ENCODE measurements at places on chromosomes 12 and 14.

GRCh38 chr12:5710260-5710878 is 234.7 kb downstream of the ANO2 start:
- no peak for DNase-seq

DNA sequence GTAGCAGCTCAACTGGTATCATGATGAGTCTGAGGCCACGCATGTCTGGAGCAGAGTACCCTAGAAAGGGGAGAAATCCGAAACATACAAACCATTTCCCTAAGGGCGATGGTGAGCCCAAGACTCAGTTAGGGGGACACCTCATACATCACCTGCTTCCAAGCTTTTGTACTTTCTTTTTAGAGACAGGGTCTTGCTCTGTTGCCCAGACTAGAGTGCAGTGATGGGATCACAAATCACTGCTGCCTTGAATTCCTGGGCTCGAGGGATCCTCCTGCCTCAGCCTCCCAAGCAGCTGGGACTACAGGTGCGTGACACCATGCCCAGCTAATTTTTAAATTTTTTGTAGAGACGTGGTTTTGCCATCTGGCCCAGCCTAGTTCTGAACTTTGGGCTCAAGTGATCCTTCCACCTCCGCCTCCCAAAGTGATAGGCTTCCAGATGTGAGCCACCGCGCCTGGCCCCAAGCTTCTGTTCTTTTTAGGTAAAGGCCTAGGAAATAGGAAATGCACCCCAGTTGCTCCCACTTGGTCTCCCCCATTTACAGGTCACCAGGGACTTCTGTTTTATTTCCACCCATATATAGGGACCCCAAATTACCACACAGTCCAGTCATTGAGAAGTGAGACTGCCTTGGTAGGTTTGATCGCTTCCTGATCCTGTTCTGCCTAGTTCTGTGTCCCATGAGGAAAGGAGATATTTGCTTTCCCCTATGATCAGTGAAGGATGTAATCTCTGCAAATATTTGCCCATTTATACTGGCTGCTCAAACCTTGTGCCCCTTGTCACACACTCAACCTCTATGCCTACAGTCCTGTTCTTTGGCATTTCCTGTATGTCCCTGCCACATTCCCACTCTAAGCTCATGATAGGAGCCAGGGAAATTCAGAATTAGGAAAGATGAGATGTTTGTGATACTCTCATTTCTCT is at the start of gene APOF:
APOF (minus strand) TSS at position 728 of the 930 bp plus-strand sequence; CDS start at position 616, 112 bp downstream.
- no peak for DNase-seq

DNA sequence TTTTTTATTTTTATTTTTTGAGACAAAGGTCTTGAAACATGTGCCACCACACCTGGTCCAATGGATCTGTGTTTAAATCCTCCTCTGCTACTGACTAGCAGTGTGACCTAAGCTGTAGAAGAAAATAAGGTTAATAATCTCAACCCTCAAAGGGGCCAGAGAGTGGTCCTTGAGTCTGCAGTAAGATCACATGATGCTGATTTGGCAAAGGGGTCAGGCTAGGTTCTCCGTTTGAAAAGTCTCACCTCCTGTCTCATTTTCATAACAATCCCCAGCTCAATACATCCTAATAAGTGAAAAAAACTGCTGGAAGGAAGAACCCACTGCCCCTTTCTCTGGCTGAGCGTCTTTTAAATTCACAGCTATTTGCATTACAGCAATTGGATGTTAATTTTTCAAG is 8.0 kb upstream of the TEP1 start:
- no peak for DNase-seq

- no peak for DNase-seq
Observed at GRCh38 chr14:20143911-20144310, 5.3 kb downstream of the OR4N5 start.

- no peak for DNase-seq
Observed at GRCh38 chr14:73250781-73251500, 13.6 kb downstream of the PAPLN start.

DNA sequence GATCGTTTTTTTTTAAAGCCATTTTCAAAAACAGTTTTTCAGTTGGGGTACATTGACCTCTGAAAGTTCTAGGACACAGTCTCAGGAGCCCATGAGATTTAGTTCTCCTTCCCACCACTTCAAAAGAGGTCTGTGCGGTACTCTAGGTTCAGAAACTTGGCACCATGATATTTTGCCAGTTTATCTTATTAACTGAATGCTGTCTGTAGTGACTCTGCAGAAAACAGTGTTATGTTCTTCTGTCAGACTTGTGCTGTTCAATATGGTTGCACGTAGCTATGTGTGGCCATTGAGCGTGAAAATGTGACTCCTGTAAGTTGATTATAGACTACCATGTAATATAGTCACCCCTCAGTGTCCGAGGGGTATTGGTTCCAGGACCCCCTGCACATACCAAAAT is 35.9 kb downstream of the CRADD start:
- DNase-seq: no peak

DNA sequence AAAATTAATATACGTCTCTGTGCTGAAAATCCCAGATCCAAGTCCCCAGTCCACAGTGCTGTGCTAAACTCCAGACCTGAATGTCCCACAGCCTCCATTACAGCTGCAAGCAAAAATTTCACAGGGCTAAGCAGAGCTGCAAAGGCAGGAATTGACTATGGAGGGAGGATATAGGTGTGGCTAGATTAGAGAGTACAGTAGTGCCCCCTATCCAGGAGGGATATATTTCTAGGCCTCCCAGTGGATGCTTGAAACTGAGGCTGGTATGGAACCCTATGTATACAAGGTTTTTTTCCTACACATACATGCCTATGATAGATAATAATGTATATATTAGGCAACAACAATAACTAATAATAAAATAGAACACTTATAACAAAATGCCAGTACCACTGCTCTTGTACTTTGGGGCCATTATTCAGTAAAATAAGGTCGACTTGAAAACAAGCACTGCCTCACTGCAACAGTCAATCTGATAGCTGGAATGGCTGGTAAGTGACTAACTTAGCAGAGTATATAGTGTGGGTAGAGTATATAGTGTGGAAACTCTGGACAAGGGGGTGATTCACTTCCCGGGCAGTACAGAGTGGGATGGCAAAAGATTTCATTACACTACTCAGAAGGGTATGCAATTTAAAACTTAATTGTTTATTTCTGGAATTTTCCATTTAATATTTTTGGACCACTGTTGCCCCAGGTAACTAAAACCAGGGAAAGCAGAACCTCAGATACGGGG is 82.7 kb downstream of the C14orf132 start:
- no peak for DNase-seq

DNA sequence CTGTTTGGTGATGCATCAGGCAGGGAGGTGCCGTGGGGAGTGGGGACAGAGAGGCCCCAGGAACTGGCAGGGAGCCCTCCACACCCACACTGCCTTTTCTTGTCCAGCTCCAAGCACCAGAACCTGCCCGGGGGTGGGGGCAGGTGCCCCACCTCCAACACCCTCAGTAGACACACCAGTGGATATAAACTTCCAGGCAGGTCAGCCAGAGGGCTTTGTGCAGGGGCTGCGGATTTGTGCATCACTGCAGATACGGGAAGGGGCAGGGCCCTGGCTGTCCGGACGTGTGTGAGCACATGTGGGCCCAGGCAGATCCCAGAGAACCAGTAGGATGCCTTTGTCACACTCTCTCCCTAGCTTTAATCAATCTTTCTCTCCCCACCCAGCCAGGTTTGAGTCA is 1.3 kb upstream of the TGM1 start:
- no peak for DNase-seq

- DNase-seq: no peak
Observed at GRCh38 chr14:24243336-24243836, 963 bp upstream of the TINF2 start.
